Lower leg skin (tissue), 4 donors: ENCODE measurements at places on chromosomes 16 and 17.
A peak's percentile ranks its signal among the peaks of the same experiment; 100 is the strongest.

DNA sequence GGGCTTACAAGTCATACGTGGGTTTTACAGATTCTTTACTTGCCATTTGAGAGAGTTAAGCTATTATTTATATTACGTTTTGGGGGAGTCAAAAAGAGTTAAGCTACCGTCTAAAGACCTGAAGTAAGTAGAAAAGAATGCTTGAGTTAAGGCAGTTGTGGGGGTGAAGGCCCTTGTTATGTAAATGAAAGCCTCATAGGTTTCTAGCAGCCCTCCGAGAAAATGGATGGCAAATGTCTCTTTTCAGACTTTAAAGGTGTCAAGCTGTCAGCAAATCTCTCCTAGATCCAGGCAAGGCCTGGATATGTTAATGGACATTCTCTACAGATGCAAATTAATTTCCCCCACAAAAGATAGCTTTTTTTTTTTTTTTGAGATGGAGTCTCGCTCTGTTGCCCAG lies 7.2 kb upstream of the EIF4A3 start:
- DNase-seq: no peak

GRCh38 chr16:49730772-49731171 lies 125.1 kb downstream of the ZNF423 start:
- no peak for DNase-seq

- no peak for DNase-seq
These were observed 44.8 kb downstream of the PRMT7 start for GRCh38 chr16:68355447-68356248.

GRCh38 chr17:82283208-82283749 lies 9.8 kb upstream of the CSNK1D start:
- no peak for DNase-seq

GRCh38 chr17:57407287-57408070 lies 151.2 kb downstream of the MSI2 start:
- DNase-seq: no peak

- DNase-seq: peak; percentile 57
These were observed 117.4 kb downstream of the HIC1 start for GRCh38 chr17:2172077-2172851.

- no peak for DNase-seq
These were observed 10.6 kb upstream of the TFAP4 start for GRCh38 chr16:4283441-4283840.

GRCh38 chr16:56995136-56995805 lies 5.9 kb downstream of the NLRC5 start:
- no peak for DNase-seq

DNA sequence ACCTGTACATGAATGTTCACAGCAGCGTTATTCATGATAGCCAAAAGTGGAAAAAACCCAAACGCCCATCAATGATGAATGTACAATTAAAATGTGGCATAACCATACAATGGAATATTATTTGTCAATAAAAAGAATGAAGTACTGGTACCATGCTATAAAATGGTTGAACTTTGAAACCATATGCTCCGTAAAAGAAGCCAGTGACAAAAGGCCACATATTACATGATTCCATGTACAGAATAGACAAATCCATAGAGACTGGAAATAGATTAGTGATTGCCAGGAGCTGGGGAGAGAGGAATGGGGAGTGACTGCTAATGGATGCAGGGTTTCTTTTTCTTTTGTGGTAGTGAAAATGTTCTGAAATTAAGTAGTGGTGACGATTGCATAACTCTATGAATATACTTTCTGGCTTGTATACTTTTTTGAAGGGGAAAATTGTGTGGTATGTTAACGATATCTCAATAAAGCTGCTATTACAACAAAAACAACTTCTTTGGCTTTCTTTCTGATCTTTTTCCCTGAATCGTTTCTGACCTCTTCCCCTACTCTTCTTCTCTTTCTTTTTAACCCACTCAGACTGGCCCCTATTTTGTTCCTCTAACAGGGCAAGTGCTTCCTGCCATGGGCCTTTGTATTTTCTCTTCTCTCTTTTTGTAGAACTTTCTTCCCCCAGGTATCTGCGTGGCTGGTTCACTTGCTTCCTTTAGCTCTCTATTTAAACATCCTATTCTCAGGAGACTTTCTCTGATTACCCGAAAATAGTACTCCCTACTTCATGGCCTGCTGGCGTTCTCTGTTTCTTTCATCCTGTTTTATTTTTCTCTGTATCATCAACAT lies 67.9 kb downstream of the FTO start:
- no peak for DNase-seq

DNA sequence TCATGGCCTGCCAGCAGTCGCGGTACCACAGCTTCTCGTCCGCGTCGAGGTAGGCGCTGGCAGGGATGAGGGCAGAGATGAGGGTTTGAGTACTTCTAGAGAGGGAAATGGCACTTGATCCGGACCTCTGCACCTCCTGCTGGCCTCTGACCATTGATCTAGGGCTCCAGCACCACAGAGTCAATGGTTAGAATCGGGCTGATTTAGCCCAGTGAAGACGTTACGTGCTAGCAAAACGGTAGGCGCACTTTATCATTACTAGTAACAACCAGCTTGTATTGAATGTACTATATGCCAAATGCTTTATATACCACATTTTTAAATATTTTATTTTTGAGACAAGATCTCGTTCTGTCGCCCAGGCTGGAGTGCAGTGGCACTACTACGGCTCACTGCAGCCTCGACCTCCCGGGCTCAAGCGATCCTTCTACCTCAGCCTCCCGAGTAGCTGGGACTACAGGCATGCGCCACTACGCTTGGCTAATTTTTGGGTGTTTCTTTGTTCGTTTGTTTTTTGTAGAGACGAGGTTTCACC lies 526 bp downstream of the TSNAXIP1 start:
- no peak for DNase-seq

DNA sequence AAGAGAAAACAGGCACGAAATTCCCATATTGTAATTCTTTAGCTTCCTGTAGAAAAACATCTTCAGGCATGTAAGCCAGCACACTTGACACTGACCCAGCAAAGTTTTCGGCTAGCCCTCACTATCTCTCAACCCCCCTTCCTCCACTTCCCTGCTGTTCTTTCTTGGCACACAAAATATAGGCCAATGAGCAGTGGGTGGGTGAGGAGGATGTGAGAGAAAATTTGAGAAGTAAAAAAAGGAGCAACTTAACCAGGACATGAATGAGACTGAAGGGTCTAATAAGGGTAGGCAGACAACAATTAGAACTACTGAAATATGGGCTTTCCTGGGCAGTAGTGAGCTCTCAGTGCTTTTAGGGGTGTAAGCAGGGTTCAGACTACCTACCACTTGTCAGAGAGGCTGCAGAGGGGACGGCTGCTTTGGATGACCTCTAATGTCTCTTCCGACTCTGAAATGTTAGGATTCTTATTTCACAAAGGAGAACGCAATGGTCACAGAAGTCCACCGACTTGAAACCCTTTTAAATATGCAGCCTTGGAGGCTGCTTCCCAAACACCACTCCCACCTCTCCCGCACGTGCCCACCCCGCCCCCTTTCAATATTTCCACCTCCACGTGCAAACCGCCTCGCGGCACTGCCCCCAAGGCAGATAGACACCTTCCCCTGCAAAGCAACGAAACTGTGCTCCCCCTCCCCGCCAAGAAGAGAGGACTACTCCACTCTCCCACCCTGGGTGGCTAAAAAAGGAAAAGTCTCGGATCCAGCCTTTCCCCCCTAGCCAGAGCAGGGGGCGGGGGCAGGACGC lies 889 bp downstream of the MBTD1 start:
- no peak for DNase-seq

DNA sequence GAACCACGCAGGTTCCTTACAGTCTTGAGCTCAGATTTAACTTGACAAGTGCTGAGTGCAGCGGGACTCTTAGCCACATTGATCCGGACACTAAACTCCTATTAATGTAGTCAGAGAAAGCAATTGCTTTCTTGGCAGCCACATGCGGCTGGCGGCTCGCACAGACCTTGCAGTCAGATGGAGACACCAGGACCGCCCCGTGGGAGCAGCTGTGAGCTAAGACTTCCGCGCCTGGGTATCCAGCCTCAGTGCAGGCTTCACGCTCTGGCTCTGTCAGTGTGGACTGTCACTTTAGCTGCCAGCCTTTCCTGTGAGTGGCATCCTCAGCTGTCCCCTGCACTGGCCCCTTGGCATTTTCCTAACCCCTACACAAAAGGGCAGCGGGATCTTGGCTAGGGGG lies 80.9 kb upstream of the NLRP1 start:
- DNase-seq: no peak

GRCh38 chr16:53852678-53853077 lies 148.7 kb downstream of the FTO start:
- no peak for DNase-seq

DNA sequence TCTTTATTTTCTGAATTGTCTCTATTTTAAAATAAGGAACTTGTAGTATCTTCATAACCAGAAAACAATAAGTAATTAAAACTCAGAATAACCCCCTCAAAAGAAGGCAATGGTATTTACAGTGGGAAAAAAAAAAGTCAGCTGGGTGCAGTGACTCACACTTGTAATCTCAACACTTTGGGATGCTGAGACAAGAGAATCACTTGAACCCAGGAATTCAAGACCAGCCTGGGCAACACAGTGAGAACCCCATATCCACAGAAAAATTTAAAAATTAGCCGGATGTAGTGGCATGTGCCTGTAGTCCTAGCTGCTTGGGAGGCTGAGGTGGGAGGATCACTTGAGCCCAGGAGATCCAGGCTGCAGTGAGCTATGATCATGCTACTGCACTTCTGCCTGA lies 33.5 kb downstream of the ADAM11 start:
- DNase-seq: peak; percentile 25

DNA sequence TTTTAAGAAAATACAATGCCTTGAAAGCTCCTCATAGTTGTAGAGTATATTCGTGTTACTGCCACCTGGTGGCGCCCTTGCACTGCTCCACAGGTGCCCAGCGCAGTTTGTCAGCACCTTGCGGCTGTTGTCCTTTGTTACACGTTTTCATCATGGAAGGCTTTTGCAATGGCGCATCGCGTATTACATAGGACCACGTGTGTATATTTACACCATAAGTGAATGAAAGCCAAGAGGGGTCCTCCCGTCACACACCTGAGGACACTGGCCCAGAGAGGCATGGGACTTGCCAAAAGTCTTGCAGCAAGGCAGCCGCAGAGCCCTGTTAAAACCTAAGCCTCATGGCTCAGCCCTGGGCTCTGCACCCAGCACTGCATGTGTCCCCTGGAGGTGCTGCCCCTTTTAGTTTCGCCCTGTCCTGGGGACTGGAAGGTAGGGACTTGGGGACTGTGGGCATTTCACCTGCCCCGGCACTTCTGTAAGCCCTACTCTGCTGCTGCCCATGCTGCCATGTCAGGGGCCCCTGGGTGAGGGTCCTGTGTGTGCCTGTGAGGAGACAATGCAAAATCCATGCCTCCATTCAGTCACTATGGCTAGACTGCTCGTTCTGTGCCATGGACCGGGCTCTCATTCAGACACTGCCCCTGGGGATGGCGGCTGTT lies 24.3 kb downstream of the POLR3E start:
- peak; percentile 66 for DNase-seq

- peak; percentile 36 for DNase-seq
These were observed 14.7 kb upstream of the SLX4 start for GRCh38 chr16:3625911-3626732.

DNA sequence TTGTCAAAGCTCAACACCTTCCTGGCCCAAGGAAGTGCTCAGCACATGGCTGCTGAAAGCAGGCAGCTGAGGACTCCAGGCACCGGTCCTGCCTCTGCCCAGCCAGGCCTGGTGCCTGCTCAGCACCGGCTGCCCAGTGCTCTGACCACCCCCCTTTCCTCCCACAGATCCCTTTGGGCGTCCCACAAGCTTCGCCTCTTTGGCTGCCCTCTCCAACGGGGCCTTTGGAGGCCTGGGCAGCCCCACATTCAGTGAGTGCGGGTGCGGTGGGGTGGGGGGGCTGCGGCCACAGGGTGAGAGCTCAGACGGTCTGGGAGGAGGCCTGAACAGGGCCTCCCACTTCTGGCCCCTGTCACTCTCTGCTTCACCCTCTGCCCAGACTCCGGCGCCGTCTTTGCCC lies 10.2 kb downstream of the FBRS start:
- no peak for DNase-seq

- DNase-seq: no peak
These were observed 7.8 kb upstream of the RNF213 start for GRCh38 chr17:80252871-80253270.

- no peak for DNase-seq
These were observed 30.4 kb downstream of the RAI1 start for GRCh38 chr17:17711641-17712162.

DNA sequence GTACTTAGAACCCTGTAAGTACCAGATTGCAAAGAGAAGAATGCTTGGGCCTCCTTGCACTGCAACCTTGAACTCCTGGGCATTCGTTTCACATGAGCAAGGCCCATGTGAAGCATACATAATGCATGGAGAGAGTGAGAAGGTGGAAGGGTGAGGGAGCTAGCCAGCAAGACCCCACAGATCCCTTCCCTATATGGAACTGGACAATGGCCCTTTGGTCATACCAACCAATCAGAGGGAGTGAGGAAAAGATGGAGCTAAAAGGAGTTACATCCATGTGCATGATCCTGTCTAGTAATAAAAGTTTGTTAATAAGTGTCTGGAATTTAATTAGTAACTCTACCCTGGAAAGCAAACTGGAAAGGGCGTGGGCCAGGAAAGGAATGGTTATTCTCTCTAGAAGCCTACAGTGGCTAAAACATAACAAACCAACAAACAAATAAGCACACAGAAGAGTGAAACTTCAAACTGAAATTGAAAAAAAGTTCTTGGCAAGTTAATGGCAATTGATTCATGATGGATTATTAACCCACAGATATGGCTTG lies 29.6 kb downstream of the DNAH3 start:
- no peak for DNase-seq
